Activated T-helper 2 cell treated with anti-CD3 and anti-CD28 coated beads, Interferon-gamma antibody, Interleukin-2, Interleukin-4, amounts not matched to agents 10 μg/mL and 5 μg/mL and 100 μg/mL, durations not matched to agents 14 hours and 24 hours and 36 hours (primary cell): ENCODE measurements at places on chromosomes 4 and X.

DNA sequence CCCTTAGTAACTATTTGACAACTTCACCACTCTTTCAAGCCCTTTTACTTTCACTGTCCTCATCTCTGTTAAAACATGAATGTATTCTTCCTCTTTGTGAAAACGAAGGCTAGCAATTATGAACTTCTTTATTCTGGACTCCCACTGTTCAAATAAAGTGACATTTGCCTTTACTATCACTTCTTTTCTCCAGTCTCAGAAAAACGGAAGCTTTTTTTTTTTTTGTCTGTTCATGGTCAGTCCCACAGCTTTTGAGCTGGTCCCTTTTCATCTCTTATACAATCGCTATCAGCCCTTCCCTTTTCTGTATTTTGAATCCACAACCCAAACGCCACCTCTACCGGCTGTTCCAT, 327.7 kb downstream of the DKK2 start:
- no peak for DNase-seq

DNA sequence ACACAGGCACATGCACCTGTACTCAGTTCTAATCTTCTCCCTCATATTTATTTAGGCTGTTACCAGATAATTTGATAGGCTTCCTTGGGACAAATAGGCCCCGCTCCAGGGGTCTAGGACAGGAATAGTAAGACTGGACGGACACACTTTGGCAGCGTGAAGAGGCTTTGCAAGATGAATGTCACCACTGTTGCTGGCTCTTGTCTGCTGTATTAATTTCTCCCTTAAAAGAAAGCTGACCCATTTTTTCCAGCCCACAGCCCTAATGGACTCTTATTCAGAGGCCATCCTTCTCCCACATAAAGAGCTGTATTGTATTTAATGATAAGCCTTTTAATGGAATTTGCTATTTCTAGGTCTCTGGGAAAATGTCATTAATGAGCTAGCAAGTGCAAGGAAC, 18.0 kb downstream of the FAM184B start:
- no peak for DNase-seq

GRCh38 chrX:44234541-44234940, 108.9 kb downstream of the EFHC2 start:
- DNase-seq: no peak

GRCh38 chr4:79700356-79700755, 292.3 kb upstream of the GK2 start:
- no peak for DNase-seq

GRCh38 chrX:72002875-72003274, 92.2 kb downstream of the NHSL2 start:
- DNase-seq: no peak

DNA sequence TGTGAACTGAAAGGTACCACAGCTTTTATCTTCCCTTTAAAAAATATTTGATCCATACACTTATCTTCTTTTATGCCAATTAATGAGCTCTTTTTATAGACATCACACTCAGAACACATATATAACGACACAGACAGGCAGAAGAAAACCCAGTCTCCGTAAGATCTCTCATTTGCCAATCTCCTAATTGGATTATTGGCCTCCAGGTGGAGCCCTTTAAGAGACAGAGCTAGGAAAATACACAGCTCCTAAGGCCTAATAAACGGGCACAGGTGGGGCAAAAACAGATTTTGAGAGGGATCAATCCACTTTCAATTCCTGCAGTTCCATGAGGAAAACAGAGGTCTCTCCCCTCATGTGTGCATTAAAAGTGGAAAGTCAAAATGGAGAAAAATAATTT, 1495.4 kb downstream of the RPA4 start:
- no peak for DNase-seq

DNA sequence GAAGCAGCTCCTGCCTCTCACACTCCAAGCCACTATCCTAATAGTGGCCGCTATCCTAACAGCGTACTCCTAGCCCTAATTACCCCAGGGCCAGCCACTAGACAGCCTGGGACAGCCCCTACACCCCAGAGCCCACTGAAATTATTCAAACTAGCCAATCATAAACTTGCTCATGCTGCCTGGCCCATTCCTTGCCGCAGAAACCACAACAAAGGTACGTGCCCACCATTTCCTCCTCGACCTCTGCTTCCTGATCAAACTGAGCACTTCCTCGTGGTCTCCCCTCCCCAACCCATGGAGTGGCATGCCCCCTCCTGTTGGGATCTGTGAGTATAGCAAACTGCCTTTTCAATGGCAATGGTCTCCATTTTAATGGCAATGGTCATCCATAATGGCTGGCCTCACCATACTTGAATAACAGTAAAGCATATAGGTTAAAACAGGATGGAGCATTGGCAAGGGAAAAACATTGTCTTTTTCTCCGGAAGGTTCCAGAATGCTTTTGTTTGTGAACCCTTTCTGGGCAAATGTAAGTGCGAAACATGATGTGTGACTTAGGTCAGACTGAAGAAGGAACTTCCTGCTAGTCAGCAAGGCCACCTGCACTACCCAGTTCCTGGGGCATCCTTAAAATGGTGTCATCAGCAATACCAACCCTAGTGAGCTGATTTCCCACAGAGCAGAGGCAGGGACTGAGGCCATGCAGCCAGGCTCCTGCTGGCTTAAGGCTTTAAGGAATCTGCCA, 107.1 kb upstream of the ATP6AP2 start:
- no peak for DNase-seq

DNA sequence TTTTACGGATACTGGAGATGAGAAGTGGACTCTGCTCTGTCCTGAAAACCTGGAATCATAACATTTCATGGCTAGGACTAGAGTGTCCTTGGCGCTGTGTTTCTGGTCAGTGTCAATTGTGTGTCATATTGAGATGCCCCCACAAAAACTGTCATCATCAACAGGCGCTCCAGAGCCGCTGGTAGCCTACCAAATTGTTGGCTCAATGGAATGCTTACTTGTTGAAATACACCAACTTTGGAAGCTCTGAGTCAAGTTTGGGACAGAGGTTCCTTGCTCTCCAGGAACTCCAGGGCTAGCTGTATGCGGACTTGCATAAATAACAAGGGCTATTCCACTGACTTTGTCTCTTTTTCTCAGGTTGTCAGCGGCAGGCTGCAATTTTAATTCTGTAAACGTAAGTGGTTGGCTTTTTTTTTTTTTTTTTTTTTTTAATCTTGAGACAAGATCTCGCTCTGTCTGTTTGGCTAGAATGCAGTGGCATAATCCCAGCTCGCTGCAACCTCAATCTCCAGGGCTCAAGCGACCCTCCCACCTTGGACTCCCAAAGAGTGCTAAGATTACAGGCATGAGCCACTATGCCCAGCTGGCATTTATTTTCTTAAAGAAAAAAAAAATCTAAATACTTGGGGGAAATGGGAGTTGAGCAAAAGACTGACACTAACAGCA, 871 bp upstream of the HPGD start:
- no peak for DNase-seq

DNA sequence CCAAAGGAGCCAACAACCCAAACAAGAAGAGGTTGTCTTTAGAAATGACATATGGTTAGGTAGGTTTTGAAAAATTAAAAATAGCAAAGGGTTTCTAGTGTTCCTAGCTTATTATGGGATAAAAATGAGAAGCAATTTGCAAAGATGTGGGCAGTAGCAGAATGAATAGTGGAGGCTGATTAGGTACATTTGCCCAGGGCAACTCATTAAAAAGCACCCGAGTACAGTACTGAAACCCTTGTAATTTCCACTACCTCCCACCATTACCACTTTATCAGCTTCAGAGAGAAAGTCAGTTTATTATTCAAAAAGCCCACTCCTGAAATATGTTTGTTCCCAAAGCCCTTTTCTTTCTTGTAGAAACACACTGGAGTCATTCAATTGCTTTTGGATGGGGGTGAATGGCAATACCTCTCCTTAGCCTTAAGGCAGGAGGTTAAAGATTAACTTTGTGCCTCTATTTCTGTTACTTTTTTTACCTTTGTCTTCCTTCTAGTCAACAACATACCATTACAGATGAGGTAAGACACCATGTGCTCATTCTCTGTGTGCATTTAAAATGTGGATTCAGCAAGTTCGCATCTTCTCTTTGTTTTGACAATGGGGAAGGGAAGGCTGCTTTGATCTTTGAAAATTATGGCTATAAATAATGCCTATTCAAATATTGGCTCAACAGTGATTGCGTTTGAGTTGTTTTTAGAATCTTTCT, 353.8 kb upstream of the CASK start:
- DNase-seq: no peak

DNA sequence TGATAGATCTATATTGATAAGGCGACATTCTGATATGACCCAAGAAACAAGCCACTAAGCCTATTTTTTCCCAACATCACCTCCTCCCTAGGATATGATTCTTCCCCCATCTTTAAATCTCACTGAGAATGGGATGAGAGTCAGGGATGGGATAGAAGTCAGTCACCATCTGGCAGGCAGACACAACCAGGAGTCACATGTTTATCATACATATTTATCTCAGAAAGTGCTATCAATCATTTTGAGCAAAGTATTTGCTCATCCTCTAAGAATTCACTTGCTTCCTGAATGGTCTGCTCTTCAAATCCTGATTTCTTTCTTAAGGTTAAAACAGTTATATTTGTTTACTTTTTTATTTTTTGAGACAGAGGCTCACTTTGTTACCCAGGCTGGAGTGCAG, 20.3 kb downstream of the DNAAF6 start:
- DNase-seq: no peak

DNA sequence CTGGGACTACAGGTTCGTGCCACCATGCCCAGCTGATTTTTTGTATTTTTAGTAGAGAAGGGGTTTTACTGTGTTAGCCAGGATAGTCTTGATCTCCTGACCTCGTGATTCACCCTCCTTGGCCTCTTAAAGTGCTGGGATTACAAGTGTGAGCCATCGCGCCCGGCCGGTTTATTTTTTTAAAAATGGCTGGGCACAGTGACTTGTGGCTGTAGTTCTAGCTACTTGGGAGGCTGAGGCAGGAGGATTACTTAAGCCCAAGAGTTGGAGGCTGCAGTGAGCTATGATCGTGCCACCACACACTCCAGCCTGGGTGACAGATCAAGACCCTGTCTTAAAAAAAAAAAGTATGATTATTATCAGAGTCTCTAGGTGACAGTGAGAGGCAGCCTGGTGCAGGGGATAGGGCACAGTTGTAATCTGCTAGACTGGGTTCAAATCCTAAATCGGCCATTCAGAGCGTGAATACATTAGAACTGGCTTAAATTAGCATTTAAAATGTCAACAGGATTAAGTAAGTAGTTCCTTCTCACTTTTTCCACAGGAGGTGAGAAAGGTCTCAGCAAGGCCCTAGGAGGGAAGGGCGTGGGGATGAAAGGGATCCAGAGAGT, 435 bp upstream of the MGST2 start:
- no peak for DNase-seq

DNA sequence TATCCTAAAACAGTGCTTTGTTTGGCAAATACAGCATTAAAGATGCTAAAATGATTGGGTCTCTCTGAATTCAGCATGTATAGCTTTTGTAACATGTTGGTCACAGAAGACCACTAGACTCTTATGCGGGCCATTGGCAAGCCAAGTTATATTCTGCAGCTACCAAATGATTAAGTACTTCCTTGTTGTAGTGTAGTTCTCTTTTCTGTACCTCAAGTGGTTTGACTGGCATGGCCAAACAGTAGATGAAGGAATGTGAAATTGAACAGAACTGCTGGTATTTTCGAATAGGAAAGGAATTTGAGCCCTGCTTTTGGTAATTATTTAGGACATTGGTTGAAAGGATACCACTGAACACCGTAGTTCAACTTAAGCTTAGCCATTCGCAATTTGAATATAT, 193.9 kb upstream of the GPC4 start:
- DNase-seq: no peak

- DNase-seq: no peak
Observed at GRCh38 chr4:81963763-81964020, 410.1 kb downstream of the HNRNPD start.

GRCh38 chrX:38192007-38192810, 28.5 kb downstream of the SRPX start:
- DNase-seq: no peak

- DNase-seq: no peak
Observed at GRCh38 chrX:67892401-67892800, 348.6 kb downstream of the AR start.

DNA sequence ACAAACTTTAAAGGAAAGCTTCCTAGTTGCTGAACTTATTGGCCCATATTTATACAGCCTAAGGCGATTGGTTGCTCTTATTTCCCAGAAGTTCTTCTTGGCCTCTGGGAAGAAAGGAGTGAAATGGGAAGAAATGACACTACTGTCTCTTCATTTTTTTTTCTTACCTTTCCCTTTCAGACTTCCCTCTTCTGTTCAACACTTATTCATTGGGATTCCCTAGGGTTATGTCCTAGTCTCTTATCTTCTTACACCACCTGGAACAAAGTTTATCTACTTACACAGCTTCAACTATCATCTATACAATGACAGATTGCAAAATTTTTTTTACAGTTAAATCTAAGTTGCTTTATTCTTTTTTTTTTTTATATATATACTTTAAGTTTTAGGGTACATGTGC, 68.0 kb downstream of the SNX12 start:
- DNase-seq: no peak

DNA sequence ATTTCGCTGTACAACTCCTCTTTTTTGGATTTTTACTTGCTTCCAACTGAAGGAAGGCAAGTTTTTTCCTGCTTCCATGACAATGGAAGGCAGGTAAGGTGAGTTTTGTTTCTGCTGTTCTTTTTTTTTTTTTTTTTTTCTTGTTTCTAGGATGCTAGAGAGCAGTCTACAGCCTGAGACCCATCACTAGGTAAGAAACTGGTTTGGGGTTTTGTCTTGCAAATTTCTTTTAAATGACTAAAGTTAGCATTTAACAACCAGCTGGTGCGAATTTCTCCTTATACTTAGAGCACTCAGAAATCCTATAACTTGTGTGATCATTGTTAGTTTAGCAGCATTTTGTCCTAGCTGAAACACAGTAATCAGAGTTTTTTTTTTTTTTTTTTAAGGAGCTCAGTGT, 378.4 kb upstream of the CNKSR2 start:
- DNase-seq: no peak

DNA sequence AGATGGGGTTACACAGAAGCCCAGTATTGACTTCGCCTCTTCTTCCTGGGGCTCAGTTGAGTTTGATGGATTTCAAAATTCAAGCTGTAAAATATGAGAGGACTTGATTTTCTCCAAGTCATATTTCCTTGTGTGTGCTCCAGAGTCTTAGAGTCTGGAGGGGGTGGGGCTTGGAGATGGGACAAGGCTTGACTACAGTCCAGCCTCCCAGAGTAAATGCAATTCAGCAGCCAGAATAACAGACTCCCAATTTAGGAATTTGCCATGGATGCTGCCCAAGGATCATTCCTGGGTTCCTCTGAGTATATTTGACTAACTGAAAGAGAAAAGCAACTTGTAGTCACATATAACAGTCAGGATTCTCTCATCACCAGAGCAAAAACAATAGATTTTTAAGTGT, 53.7 kb upstream of the RBPJ start:
- no peak for DNase-seq

DNA sequence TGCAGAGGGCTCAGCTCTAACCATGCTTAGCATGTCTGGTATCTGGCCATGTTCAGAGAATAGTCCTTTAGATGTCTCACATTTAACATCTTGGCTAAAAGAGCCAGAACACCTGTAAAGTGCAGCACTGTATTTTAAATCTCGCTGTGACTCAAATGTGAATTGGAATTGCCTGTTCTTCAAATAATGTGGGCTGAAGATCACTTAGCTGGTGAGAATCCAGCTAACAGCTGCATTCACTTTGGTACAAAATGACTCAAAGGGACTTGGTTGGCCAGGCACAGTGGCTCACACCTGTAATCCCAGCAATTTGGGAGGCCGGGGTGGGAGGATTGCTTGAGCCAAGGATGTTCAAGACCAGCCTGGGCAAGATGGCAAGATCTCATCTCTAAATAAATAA, 63.5 kb upstream of the PLAC8 start:
- no peak for DNase-seq
